ENCODE measurements at places on chromosomes 5 and 9.
A peak's percentile ranks its signal among the peaks of the same experiment; 100 is the strongest.

DNA sequence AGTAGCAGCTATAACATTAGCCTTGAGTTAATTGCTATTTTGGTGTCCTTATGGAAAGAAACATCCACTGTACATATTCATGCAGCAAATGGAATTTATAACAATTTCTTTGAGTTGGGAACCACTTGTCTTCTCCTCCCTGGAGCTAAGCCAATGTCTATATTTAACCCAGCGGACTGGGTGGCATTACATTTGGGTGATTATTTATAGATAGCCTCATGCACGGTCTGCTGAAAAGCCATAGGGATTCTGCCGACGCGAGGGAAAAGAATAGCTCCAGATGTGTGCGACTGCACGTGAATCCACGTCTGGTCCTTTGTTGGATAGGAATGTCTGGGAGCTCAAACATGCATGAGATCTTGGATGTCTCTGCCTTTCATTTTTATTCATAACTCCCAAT, 157.5 kb upstream of the BRINP1 start:
- no peak for DNase-seq

- DNase-seq, result no peak
These were observed 355.4 kb upstream of the PRR16 start for GRCh38 chr5:120108586-120109248.

DNA sequence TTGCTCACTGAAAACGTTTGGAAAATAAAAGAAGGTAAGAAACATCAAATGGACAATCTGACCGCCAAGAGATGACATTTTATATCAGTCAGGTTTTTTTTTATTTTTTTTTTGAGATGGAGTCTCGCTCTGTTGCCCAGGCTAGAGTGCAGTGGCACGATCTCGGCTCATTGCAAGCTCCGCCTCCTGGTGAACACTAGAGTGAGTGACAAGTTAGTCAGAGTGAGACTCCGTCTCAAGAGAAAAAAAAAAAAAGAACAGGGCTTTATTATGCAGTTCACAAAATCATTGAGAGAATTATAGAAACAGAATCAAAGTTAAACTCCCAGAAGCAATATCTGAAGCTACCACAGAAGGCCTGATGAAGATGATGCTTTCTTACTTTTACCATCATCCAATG, 70.1 kb downstream of the DTWD2 start:
- no peak for DNase-seq

DNA sequence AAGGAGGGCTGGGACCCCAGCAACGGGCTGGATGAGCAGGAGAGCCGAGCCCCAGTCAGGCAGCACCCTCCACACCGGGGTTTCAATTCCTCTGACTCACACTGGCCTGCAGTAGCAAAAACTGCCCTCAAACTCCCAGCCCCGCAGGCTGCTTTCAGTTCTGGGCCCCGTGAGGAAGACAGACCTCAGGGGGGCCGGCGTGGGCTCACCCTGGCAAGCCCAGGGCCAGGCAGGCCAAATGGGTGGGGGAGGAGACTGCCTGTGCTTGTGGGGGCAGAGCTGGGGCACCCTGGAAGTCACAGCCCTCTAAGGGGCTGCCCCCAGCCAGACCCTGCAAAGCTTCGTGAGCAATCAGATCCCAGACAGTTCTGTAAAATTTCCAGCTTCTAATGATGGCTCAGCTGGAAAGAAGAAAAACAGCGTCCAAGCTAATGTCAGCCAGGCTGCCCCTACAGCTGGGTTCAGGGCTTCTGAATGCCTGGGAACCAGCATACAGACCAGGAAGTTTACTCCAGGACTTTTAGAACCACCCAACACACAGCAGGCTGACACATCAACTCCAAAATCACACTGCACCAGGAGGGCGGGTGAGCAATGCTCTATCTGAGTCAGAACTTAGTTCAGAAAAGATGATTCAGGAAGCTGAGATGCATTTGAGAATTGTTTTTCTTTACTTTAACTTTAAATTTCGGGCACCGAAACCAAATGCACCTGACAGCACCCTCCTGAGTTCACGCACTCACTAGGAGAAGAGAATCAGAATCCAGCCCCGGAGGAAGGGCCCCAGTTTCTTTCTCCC, 34.7 kb downstream of the LPCAT1 start:
- DNase-seq, result no peak

GRCh38 chr9:1388216-1388615, 338.1 kb downstream of the DMRT2 start:
- no peak for DNase-seq

DNA sequence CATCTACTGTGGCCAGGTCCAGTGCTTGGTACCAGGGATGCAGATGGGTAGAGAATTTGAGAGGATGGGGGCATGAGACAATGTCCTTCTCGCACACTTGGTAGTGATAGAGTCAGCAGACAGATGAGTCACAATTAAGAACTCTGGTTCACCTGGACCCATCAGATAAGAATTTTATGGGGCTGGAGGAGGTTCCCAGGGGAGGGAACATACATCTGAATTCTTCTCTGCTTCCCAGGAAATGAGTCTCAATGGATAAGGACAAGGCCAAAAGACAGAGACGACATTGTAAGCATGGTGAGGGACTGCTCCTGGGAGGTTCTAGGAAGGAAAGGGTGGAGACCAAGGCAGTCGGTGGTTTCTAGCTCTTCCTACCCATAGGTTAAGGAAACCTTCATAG, 5.3 kb downstream of the SLC4A9 start:
- no peak for DNase-seq

- no peak for DNase-seq
These were observed 48.3 kb upstream of the TRAF1 start for GRCh38 chr9:120974921-120975320.

DNA sequence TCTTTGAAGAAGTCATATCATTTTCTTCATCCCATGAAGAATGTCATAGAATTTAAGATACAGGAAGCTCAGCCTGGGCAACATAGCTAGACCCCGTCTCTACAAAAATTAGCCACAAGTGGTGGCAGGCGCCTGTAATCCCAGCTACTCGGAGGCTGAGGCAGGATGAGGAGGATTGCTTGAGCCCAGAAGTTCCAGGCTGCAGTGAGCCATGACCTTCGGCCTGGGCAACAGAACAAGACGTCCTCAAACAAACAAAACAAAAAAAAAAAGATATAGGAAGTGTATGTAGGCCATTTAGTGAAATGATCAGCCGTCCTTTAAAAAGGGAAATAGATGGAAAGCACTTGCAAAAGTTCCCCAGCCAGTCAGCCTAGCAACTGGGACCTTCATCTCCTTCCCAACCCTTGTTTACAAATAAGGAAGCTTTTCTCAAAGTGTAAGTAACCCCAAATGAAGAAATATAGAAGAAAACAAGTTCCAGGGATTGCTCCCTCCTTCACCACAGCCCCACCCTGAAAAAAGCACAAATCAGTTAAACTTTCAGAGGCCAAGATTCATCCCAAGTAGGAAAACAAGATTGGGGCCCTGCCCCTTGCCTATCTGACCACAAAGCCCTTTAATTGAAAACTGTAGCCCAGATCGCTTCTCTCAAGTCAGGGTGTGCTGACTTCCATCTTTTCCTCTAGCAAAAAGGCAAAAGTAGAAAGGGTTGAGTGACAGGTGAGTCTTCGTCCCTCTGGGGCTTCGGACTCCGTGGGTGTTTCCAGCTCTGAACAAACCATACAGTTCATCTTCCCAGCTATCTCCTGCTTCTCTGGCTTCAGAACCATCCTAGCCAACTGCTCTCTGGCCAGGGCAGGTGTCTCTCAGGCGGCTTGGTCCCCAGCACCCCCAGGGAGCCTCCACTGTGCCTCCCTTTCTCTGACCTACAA, 1.2 kb downstream of the SLC31A2 start:
- no peak for DNase-seq

DNA sequence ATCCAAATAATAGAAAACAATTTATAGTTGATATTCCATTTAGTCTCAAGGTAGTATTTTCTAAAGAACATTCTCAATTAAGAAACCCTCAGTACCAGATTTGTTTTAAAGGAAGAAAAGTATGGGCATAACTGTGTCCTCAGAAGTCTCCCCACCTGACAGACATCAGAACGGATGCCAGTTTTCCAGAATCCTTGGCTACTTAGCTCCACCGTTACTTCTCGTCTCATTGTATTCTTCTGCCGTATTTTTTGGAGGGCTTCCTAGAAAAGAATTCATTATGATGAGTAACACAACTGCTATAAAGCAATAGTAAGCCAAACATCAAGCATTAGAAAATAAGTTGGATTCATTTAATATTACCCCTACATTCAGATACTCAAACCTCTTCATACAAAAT, 67.8 kb downstream of the DROSHA start:
- no peak for DNase-seq

GRCh38 chr9:35728041-35728971, 3.7 kb downstream of the TLN1 start:
- no peak for DNase-seq

GRCh38 chr5:136020001-136020382, 8.8 kb upstream of the TGFBI start:
- DNase-seq, result no peak

DNA sequence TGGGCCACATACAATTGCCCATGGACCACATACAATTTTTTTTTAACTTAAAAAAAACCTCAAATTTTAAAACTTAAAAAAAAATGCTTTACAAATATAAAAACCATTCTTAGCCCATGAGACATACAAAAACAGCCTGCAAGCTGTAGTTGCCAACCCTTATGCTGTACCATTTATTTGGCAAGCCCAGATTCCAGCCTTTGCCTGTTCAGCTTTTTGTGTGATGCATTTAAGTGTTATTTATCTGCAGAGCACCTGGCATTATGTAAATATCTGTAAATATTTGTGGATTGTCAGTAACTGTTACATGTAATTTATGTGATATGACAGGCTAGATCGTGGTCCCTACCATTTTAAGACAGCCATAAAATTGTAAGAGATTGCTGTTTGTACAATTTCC, 32.6 kb downstream of the HEXB start:
- DNase-seq, result no peak

- DNase-seq, result no peak
These were observed 443.4 kb downstream of the DTWD2 start for GRCh38 chr5:118544887-118545449.

DNA sequence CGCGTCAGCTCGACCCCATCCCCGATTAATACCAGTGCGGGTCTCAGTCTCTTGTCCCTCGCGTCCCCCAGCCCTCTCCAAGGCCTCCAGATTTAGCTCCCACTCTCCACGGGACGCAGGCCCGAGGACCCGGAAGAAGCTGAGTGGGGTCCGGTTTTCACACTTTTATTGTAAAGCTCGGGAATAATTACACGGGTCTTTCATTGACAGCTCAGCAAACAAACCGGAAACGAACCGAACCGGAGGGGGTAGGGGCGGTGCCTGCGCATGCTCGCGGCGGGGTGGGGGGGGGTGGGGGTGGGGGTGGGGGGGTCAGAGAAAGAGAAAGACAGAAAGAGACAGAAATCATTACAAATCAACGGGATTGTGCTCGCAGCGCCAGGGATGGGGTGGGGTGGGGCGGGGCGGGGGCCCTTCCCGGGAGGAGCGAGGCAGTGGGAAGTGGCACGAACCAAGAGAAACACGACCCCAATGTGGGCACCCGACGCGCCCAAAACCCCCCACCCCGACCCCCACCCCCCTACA, 27.9 kb downstream of the PCDH1 start:
- no peak for DNase-seq

DNA sequence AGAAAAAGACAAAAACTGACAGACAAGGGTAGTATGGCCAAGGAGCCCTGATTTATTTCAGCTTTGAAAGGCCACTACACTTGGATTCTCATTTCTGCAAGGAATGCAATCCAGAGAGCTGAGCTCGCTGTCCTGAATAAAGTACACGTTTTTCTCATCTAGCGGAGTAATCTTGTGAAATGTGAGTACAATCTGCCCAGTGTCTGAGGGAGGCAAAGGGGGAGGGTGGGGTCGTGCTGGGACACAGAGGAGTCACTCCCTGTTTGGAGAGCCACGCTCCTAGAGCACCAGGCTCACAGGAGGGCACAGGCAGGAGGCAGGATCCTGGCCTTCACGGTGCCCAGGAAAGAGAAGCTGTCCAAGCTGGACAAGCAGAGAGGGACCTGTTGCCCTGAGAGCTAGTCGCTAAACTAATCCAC, 51.0 kb upstream of the IFNK start:
- DNase-seq, result no peak

- DNase-seq, result no peak
These were observed 334.4 kb downstream of the KCTD16 start for GRCh38 chr5:144504929-144505577.

DNA sequence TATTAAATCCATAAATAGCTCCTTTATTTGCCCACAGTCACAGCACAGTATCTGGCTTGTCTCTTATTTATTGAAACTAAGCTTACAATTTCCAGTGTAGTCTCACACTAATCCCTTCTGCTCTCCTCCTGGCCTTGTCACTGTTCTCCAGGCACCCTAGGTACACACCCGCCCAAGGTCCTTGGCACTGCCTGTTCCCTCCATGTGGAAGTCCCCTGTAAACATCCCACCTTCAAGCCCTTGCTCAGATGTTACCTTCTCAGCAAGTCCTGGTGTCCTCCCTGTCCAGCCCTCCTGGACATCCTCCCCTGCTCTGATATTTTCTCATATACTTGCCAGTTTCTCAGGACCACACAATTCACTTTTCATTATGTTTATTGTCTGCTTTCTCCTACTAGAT, 44.2 kb upstream of the CFAP157 start:
- no peak for DNase-seq

DNA sequence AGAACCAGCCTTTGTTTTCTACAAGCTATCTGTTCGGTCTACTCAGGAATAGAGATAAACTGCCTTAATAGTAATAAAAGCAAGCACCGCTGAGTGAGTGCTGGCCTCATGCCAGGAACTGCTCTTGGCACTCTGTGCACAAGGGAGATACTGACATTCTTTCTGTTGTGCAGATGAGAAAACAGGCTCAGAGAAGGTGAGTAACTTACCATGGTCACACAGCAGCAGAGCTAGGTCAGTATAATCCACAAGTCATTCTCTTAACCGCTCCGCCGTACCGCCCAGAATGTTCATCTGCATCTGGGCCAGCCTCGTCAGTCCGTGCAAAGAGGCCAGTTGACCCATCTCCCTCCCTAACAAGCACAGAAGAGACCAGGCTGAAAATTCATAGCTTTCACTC, 27.4 kb downstream of the QRFP start:
- no peak for DNase-seq

GRCh38 chr9:75788006-75788634, 102.4 kb upstream of the PCSK5 start:
- DNase-seq, result no peak

GRCh38 chr5:35736280-35736679, 118.6 kb downstream of the SPEF2 start:
- DNase-seq, result no peak

DNA sequence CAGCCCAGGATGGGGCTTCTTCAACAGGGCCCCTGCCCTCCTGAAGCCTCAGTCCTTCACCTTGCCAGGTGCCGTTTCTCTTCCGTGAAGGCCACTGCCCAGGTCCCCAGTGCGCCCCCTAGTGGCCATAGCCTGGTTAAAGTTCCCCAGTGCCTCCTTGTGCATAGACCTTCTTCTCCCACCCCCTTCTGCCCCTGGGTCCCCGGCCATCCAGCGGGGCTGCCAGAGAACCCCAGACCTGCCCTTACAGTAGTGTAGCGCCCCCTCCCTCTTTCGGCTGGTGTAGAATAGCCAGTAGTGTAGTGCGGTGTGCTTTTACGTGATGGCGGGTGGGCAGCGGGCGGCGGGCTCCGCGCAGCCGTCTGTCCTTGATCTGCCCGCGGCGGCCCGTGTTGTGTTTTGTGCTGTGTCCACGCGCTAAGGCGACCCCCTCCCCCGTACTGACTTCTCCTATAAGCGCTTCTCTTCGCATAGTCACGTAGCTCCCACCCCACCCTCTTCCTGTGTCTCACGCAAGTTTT, 23.6 kb downstream of the PCDHGC5 start:
- peak; percentile 75 for DNase-seq

Data from activated CD4-positive, CD25-positive, alpha-beta regulatory T cell treated with anti-CD3 and anti-CD28 coated beads, Interleukin-2, amount 50 U/mL, for 16 hours (primary cell).